Metanephros (tissue), 2 donors: ENCODE measurements at places on chromosomes 12 and 14. TPM values are rescaled to one million over a fixed set of nuclear protein-coding genes. Genes with fewer than 3 reads are reported as not detected.

VCPKMT gene
- total RNA-seq, result 8.9 TPM

ZBTB42 gene
- total RNA-seq, result 9.1 TPM

CPNE6 gene
- not detected for total RNA-seq

IFNG-AS1 gene
- total RNA-seq, result 0.70 TPM

NRXN3 gene
- 4.2 TPM for total RNA-seq

LAG3 gene
- 0.47 TPM for total RNA-seq

CARMIL3 gene
- 1.9 TPM for total RNA-seq

RTL1 gene
- total RNA-seq, result 8.5 TPM

CD4 gene
- total RNA-seq, result 18.3 TPM

RIC8B gene
- 18.8 TPM for total RNA-seq

HELB gene
- 13.1 TPM for total RNA-seq

MMP19 gene
- 1.5 TPM for total RNA-seq

ISM2 gene
- 5.7 TPM for total RNA-seq

SLC39A9 gene
- total RNA-seq, result 93.4 TPM
